ENCODE measurements at places on chromosomes 12 and 14. TPM values are rescaled to one million over a fixed set of nuclear protein-coding genes. Genes with fewer than 3 reads are reported as not detected.

SMIM41 gene
- not detected for total RNA-seq

CFAP73 gene
- 1.9 TPM for total RNA-seq

DICER1 gene
- 11.2 TPM for total RNA-seq

HSP90AA1 gene
- total RNA-seq: 1,314 TPM

FGF6 gene
- total RNA-seq: not detected

SSPN gene
- total RNA-seq: 14.0 TPM

LRP1-AS gene
- not detected for total RNA-seq

TBX5 gene
- not detected for total RNA-seq

TAS2R9 gene
- not detected for total RNA-seq

FAM186B gene
- 1.7 TPM for total RNA-seq

TAS2R46 gene
- 1.5 TPM for total RNA-seq

CACNA2D4 gene
- total RNA-seq: not detected

RNF212B gene
- total RNA-seq: not detected
